ENCODE measurements at places on chromosomes 12 and 14.

DNA sequence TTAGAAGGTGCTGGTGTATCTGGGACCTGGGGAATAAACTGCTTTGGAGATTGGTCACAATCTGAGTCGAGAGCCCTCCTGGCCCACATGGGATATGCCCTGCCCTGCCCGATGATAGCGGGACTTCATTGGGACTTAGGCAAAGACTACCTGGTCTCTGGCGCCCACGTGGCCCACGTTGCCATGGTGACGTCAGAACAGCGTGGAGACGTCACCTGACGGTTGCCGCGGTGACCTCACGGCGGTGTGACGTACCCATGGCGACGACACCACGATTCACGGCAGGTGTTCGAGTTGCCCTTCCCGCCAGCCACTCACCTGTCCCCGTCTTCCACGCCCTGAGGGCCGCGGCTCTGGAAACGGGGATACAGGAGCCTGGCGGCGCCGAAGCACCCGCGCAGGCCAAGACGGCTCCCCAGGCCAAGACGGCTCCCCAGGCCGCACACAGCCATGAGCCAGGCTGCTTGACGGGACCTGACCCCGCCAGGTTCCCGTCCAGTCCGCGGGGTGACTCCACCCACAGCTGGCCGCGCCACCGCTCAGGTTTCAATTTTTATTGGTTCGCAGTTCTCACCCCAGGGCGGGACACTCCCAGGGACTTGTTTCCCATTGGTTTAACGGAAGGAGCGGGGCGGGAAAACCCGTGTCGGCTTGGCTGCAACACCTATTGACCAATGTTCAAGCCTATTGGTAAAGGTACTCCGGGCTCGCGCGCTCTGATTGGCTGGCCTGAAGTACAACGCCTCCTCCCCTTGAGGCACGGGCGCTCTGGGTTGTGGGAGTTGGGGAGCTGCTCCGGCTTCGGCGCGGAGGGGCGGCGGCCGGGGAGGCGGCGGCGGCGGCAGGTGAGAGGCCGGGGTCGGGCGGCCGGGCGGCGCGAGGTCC is at the start of the genes MMAB and MVK:
Gene MMAB (minus strand): TSS at position 476 of the 885 bp plus-strand sequence. CDS start 24 bp downstream, at position 452.
Gene MVK (plus strand): TSS at position 766 of the 885 bp plus-strand sequence. CDS start 1,029 bp downstream, outside the sequence.
- peak; percentile 95 for DNase-seq

GRCh38 chr14:75884198-75884611 is 97.6 kb downstream of the TGFB3 start:
- no peak for DNase-seq

DNA sequence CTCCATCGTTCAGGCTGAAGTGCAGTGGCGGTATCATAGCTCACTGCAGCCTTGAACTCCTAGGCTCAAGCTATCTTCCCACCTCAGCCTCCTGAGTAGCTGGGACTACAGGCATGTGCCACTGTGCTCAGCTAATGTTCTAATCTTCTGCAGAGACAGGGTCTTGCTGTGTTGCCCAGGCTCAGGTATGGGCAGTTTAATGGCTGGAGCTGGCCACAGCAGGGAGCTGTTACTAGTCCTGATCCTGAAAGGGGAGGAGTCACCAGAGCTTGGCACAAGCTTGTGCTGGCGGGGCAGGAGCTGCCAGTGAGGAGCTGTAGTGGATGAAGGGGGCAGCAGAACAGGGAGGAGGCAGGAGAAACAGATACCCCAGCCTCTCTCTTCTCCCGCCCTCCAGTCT is 10.6 kb downstream of the TMEM120B start:
- no peak for DNase-seq

DNA sequence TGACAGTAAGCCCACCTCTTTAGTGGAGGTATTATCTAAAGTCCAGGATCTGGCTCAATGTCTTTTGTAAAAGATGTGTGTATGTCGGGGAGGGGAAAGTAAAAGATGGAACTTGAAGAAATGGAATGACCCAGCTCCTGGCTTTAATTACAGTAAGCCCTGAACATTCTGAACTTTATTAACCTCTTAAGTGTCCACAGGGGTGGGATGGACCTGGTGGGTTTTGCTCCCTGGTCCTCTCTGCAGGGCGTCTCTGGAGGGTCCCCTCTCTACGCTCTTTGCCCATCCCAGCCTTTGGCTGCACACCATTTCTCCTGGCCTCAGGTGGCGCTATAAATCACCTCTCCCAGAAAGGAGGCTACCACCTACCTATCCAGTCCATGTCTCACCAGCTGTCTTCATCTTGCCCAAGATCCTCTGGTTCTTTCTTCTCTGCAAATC is 3.7 kb upstream of the CISTR start:
- no peak for DNase-seq

- DNase-seq = peak; percentile 25
Measured at GRCh38 chr12:48977290-48978281, 536 bp upstream of the WNT1 start.

GRCh38 chr12:9809338-9809737 is 17.9 kb upstream of the KLRF1 start:
- no peak for DNase-seq

DNA sequence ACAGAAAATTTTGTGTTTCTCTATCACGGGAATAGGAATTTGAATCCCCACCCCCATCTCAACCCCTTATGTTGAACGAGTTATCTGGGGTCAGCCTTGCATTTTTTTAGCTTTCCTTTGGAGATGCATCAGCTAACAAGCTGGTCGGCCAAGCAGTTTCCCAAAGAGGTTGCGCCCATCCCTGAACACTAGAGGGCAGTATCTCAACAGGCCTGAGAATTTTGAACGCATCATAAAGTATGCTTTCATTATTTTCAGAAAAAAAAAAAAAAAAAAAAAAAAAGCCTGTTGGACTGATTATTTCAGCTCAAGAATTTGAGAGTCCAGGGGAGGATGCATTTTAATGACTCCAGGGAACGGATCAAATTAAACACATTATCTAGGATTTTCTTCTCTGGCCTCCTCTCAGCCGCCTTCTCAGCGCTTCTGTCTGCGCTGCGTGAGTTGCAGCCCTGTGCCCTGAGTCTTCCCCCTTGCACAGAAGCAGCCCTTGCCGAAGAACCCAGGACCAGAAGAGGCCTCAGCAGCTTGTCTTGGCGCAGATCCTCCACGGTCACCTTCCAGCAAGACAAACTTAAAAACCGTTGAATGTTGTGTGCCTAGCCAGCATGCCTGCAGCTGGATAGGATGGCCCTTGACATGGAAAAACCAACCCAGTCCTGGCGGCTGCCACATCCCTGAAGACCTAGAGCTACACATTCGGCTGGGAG is 76.6 kb upstream of the GZMB start:
- peak; percentile 56 for DNase-seq

GRCh38 chr12:108596854-108597558 is 878 bp downstream of the TMEM119 start:
- no peak for DNase-seq

DNA sequence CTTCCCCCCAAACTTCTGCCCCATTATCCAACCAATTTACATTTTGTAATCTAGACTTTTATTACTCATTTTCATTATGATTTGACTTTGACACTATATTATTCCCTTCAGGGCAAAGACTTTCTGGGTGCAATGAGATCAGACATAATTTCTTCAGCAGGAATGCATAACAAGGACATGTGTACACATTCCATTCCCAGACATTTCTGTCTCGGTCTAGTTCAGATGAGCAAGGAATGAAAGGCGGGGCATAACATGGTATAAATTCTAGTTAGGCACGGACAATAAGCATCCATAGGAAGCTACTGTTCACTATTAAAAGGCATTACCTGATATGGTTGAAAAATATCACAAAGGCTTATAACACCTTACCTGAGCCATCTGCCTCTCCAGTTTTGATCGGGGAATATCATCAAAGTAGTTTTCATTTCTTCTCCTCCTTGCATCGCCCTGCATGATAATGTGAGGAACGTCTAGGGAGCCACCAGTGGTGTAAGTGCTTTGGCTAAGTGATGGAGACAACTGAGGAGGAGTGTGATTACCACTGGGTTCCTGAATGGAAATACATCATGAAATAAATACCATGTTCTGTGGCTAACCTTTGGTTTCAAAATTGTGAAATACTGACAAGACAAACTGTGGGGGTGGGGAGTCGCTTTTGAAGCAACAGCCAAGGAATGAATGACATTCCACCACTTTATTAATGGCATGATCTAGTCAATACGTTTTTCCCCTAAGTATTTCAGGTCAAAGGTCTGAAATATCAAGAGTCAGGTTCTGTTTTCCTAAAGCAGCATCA is 183.9 kb downstream of the APAF1 start:
- DNase-seq = no peak

GRCh38 chr12:67356380-67356774 is 87.2 kb downstream of the CAND1 start:
- DNase-seq = no peak

GRCh38 chr14:84312551-84312950 is 1217.4 kb upstream of the FLRT2 start:
- DNase-seq = no peak

DNA sequence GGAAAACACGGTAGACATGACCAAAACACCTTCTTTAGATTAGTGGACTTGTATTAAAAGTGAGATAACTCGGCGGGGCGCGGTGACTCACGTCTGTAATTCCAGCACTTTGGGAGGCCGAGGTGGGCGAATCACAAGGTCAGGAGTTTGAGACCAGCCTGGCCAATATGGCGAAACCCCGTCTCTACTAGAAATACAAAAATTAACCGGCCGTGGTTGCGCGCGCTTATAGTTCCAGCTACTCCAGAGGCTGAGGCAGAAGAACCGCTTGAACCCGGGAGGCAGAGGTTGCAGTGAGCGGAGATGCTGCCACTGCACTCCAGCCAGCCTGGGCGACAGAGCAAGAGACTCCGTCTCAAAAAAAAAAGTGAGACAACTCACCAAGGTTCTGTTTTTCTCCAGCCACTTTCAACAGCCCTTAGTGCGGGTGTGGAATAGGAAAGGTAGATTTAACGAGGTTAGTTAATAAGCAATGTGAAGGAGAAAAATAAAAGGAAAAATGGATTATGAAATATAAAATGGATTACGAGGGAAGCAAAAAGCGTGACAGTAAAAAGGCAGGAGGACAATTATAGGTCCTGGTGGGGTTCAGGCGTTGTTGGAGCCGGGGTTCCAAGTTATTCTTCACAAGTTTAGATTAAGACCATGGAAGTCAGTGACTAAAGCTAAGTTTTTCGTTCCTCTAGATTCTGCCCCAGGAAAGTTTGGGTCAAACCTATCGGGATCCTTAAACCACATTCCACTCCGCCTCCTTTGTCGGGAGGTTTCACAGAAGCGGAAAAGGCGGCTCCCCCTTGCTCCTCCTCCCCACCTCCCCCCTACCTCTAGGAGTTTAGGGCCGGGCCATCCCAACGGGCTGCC is 534 bp downstream of the PPP2R3C start:
- no peak for DNase-seq

GRCh38 chr12:101782273-101782731 is 43.0 kb upstream of the SYCP3 start:
- no peak for DNase-seq

- DNase-seq = no peak
Measured at GRCh38 chr14:38016497-38016896, 191.2 kb upstream of the SSTR1 start.

GRCh38 chr14:72847721-72848120 is 46.2 kb downstream of the DPF3 start:
- DNase-seq = no peak

- DNase-seq = no peak
Measured at GRCh38 chr12:105462831-105463230, 132.3 kb downstream of the C12orf75 start.

DNA sequence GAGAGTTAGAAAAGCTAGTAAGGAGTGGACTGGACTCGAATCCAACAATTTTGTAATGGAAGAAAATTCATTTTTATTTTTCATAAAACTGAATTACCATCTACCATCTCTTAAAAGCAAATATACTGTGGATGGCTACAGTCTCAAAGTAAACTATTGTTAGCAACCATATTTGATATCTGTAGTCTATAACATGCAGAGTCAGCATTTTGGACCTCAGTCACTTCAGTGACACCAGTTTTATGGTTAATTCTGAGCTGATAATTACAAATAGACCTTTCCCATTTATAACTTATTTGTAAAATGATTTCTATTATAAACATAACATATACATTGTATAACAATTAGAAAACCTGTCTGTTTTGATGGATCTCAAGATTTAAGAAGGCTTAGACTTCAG is 2.0 kb downstream of the KRAS start:
- no peak for DNase-seq

DNA sequence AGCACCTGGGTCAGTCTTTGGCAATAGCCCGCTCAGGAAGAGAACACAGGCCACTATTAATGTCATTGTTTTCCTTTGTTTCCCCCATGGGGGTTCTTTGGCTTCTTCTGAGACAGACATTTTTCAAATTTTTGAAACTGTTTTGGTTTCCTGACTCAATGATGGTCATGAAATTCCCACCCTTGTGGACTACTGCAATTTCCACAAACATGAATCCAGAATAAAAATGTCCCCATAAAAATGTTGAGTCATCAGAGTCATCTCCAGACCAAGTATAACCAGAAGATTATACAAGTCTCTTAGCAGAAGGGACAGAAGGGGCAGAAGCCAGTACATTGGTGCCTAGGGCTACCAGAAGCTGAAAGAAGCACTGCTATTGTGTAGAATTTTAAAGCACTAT is 29.1 kb downstream of the SLCO1A2 start:
- no peak for DNase-seq

DNA sequence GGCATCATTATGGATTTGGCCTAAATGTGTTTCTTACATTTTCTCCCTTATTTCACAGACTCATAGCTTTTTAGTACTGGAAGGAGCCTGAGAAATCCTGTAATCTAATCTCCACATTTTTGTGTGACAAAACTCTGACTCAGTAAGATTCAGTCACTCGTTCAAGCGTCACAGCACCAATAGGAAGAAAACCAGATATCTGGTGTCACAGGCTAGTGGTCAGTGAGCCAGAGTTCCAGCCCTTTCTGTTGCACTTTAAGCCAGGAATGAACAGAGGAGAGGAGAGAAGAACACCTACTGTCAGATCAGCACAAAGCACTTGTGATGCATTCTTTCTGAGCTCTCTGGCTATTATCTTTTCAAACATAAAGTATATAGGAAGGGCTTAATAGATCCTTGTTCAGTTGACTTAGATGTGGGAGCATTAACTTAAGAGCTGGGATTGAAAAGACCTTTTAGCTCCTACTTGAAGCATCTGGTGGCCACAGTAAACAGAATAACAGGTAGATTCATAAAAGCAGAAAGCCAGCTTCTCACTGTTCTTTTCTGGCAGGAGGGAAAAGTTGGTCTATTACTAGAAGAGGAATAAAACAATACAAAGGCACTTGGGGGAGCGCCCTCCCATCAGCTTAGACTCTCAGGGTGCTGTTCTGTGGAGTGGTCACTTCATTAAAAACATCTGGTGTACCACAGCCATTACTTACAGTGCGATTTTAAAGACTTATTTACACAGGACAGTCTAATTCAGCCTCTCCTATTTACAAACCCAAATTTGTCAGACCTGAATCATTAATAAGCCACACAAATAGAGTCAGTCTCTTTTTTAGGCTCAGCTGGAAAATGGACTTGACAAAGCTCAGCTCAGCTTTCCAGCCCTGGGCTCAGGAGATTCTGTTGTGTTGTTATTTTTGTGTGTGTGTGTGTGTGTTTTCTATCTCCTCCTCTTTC is 12.2 kb upstream of the NID2 start:
- peak; percentile 14 for DNase-seq

Measured in SW 1271 (cell line).